ENCODE measurements at places on chromosomes 1 and 21.

- H3K4me3 ChIP-seq, result no peak overlapping the region
- no peak overlapping the region for H3K27ac ChIP-seq
- no peak for DNase-seq
- H3K36me3 ChIP-seq, result peaks cover 10% of the 10 kb centered on the region
- peaks cover 1% of the 10 kb centered on the region for H3K27me3 ChIP-seq
Observed at GRCh38 chr1:227472772-227473171, 90.6 kb upstream of the ZNF678 start.

DNA sequence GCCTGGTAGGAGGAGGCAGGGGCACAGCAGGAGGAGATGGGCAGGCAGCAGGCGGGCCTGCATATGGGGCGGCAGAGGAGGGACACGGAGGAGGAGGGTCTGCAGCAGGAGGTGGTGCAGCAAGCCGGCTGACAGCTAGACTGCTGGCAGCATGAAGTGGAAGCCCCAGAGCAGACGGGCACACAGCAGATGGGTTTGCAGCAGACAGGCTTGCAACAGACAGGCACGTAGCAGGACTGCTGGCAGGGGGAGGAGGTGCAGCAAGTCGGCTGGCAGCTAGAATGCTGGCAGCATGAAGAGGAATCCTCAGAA, 615 bp downstream of the KRTAP10-5 start:
- peaks cover 42% of the 10 kb centered on the region for H3K36me3 ChIP-seq
- no peaks in the 10 kb centered on the region for H3K4me1 ChIP-seq
- H3K27ac ChIP-seq, result peak overlapping the region; percentile 50
- no peak overlapping the region for H3K4me3 ChIP-seq
- peaks cover 1% of the 10 kb centered on the region for H3K27me3 ChIP-seq

- H3K27ac ChIP-seq, result no peak overlapping the region
- H3K27me3 ChIP-seq, result peaks cover 6% of the 10 kb centered on the region
- no peaks in the 10 kb centered on the region for H3K36me3 ChIP-seq
Observed at GRCh38 chr1:206631085-206631509, 4.2 kb upstream of the DYRK3 start.

DNA sequence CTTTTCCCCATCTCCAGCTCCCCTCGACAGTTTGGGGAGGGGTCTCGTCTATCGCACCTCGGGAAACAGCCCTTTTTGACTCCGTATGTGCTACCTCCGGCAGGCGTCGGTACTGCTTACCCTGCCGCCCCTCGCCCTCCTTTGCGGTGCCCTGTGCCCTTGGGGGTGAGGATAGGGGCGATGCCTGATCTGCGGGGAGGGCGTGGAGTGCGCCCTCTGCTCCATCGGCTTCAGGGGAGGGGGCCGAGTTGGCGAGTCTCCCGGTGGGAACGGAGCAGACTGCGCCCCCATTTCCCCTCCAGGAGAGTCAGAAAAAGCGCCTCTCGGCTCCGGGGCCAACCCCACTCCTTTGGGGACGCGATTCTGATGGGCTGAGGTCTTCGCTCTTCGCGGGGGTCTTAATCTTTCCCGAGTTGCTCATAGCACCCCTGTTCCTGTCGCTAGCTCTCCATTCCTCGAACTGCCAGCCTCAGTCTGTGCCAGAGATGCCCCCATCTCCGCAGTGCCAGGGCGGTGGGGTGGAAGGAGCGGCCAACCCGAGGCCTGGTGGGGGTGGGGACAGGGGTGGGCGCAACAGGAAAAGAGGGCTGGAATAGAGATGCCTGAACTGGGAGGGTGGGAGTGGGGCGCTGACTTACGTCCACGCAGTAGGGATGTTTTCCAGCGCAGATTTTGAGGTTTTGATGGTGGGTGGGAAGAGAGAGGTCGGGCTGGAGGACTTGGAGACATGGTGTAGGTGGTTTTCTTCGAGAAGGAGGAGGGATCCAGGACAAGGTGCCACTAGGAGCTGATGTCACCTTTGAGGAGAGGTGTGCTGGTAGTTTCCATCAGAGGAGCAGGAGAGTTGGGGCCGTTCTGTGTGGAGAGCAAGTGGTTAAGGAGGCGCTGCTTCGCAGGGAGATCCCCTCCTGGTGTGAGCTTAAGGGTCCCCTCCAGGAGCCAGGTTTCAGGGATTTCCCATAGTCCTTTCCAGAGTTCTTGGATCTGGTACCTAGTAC, 674 bp downstream of the PPFIA4 start:
- H3K27me3 ChIP-seq, result peaks cover 14% of the 10 kb centered on the region
- H3K36me3 ChIP-seq, result peaks cover 12% of the 10 kb centered on the region
- peak overlapping the region; percentile 95 for H3K4me3 ChIP-seq
- H3K4me1 ChIP-seq, result peaks cover 45% of the 10 kb centered on the region
- peak overlapping the region; percentile 92 for H3K27ac ChIP-seq
- no peak for DNase-seq

DNA sequence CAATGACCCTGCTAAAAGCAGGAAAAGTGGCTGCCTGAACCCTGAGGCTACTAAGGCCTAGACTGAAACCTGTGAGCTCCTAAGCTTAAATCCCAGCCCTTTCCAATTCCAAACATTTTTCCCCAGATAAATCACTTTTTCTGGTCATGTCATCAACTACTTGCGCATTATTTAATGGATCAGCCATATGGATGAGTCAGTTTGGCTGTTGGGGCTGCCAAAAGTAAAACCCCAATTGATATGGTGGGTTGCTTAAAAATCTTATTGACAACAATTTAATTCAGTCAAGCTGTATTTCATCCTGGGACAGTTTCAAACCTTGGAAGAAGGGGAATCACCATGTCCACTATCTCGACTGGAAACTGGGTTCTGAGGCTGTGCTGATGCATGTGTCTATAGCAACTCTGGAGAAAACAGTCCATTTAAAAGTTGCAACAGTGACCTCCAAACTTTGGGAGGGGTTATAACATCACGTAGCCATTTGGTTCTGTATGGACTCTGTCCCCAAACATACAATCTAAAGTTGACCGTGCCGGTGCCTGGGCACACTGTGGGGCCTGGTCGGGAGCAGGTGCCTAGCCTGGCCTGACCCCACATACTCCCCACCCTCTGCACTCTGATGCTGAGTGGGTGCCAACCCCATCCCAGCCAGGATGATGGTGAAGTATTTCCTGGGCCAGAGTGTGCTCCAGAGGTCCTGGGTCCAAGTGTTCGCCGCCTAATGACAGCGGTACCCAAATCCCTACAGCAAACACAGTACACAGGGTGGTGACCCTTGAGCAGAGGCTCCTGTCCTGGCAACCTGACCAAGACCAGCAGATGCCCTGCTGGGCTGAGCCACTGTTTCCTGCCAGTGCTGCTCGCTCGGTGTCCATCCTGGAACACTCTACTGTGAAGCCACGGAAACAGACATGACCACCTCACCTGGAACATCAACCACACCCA, 46.5 kb upstream of the LRRC52 start:
- no peak for DNase-seq
- H3K4me1 ChIP-seq, result peaks cover 10% of the 10 kb centered on the region
- H3K36me3 ChIP-seq, result no peaks in the 10 kb centered on the region
- H3K27ac ChIP-seq, result no peak overlapping the region
- no peak overlapping the region for H3K4me3 ChIP-seq
- H3K27me3 ChIP-seq, result no peaks in the 10 kb centered on the region

- H3K36me3 ChIP-seq, result no peaks in the 10 kb centered on the region
- peak overlapping the region; percentile 36 for H3K27ac ChIP-seq
- DNase-seq, result no peak
- H3K4me1 ChIP-seq, result peaks cover 21% of the 10 kb centered on the region
- H3K4me3 ChIP-seq, result no peak overlapping the region
Observed at GRCh38 chr1:72896256-72896655, 613.9 kb upstream of the NEGR1 start.

DNA sequence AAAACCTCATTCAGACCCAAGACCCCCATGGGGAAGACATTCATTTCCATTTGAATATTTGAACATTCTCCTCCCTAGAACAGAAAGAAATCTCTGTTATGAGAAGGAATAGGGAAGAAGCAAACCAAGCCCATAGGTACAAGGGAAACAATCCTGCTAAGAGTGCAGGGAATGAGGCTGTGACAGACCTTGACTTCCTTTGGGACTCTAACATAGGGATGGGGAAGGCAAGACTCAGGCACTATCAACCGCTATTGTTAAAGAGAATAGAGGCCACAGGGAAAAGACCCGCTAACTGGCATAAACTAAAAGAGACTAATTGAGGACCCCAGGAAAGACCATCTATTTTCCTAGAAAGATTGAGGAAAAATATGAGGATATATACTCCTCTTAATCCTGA, 117.8 kb upstream of the BRINP3 start:
- DNase-seq, result no peak
- H3K4me3 ChIP-seq, result no peak overlapping the region
- H3K27ac ChIP-seq, result no peak overlapping the region
- no peaks in the 10 kb centered on the region for H3K4me1 ChIP-seq
- H3K36me3 ChIP-seq, result no peaks in the 10 kb centered on the region

- H3K4me3 ChIP-seq, result no peak overlapping the region
- no peaks in the 10 kb centered on the region for H3K27me3 ChIP-seq
- no peaks in the 10 kb centered on the region for H3K36me3 ChIP-seq
- no peak overlapping the region for H3K27ac ChIP-seq
Observed at GRCh38 chr21:28200726-28201125, 792.0 kb downstream of the LTN1 start.

GRCh38 chr1:96596226-96596922, 125.2 kb upstream of the PTBP2 start:
- H3K27me3 ChIP-seq, result peaks cover 1% of the 10 kb centered on the region
- DNase-seq, result peak; percentile 44
- no peak overlapping the region for H3K27ac ChIP-seq
- no peak overlapping the region for H3K4me3 ChIP-seq
- H3K4me1 ChIP-seq, result peaks cover 3% of the 10 kb centered on the region

DNA sequence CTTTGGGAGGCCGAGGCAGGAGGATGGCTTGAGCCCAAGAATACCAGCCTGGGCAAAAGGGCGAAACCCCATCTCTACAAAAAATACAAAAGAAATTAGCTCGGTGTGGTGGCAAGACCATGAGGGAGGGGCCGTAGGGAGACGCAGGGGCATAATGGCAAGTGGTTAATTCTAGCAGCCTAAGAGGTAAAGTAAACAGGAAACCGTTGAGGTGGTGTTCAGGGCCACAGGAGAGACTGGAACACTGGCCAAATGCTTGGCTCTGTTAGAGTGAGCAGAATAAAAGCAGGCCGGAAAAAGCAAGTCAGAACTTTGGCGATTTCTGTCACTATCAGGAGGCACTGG, 89.2 kb downstream of the RIPK4 start:
- no peak overlapping the region for H3K27ac ChIP-seq
- no peaks in the 10 kb centered on the region for H3K36me3 ChIP-seq
- H3K27me3 ChIP-seq, result peaks cover 9% of the 10 kb centered on the region
- H3K4me1 ChIP-seq, result peaks cover 5% of the 10 kb centered on the region

DNA sequence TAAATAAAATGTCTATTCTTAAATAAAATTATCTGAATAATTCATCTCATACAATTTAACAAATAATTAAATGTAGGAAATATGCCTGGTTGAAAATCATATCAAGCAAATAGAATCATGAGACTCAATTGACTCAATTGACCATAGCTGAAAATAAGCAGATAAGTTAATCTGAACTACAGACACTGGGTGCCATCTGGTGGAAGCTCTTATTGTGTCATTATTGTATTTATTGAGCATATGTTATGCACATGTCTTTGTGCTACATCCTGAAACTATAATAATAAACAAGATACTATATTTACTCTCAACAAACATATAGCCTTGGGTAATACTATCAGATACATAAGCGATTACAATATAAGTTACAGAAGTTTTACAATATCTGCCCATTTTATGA, 41.0 kb downstream of the BRINP3 start:
- H3K4me1 ChIP-seq, result no peaks in the 10 kb centered on the region
- DNase-seq, result no peak
- H3K27me3 ChIP-seq, result no peaks in the 10 kb centered on the region
- no peak overlapping the region for H3K4me3 ChIP-seq
- H3K27ac ChIP-seq, result no peak overlapping the region

DNA sequence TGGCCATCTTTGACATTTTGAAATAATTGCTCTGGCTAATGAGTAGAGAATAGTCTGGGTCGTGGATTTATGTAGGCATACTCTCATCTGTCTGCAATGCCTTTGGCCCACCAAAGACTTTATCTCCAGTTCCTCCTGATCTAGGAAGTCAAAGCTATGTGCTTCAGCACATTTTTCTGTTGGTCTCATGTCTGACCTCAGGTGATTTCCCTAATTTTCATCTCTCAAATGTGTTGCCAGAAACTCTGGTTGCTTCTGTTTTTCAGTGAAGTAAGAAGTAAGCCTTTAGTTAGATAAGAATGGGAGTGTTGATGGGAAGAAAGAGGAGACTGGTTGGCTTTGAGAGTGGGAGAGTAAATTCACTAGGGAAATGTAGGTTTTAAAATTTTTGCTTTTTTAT, 66.4 kb downstream of the GPR88 start:
- DNase-seq, result no peak
- H3K36me3 ChIP-seq, result peaks cover 5% of the 10 kb centered on the region
- H3K4me1 ChIP-seq, result no peaks in the 10 kb centered on the region
- H3K27ac ChIP-seq, result no peak overlapping the region

DNA sequence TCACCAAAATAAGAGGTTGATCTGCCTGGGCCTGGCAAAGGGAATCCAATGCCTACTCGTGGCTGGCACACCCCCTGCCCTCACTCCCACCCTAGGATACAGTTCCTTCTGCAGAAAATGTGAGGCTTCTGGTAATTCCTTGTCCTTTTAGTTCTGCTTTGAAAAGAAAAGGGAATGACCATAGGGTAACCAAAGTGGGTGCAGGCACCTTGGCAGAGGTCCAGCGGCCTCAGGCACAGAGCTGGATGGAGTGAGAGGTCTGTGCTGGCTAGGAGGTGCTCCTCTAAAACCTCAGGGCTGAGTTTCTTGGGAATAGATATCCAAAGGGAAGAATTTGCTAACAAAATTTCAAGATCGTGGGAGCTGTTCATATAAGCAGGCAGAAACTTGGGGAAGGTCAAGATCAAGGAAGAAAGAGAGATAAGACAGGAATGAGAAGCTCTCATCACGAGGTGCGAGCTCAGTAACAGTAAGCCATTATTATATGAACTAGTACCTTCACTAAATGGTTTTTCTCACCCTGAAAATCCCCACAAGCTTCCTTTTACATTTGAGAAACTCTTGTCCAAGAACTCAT, 293.1 kb upstream of the LYPLAL1 start:
- H3K4me3 ChIP-seq, result no peak overlapping the region
- H3K27me3 ChIP-seq, result no peaks in the 10 kb centered on the region

DNA sequence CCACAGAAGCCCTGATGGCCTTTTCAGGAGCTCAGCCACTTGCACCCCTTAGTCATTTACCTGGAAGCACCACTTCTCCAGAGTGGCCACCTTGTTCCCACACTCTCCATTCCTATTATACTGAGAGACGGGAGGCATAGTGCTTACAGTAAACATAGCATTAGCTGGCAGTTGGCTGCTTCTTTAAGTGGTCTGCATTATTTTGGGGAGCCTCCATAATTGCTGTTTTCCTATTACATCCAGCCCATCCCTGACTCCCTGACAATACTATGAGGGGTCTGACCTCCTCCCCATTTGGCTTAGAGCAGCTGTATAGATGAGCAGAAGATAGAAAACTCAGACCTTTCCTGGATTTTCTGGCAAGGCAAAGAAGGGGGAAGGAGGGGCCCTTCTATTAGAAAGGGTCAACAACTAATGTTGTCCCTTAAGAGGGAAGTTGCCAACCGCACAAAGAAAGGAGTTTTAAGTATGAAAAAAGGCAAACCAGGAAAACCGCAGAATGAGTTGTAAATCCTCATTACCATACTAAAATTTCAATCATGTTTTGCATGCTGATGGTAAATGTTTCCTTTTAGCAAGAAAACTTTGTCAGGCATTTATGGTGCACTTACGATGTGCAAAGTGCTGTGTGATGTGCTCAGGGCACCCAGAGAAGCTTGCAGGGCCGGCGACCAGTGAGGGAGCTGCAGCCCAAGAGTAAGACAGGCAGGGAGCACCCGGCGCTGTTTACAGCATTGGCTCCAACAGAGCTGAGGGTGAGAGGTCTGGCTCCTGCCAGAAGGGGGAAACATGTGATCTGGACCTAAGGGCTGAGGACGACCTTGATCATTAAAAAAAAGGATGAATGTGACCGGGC, 167.3 kb downstream of the ZZZ3 start:
- H3K27me3 ChIP-seq, result no peaks in the 10 kb centered on the region
- peak; percentile 40 for DNase-seq
- no peak overlapping the region for H3K4me3 ChIP-seq
- no peaks in the 10 kb centered on the region for H3K4me1 ChIP-seq

Measured in glutamatergic neuron (in vitro differentiated cells).